ENCODE measurements at places on chromosomes 5 and 9.

- DNase-seq = peak; percentile 67
Measured at GRCh38 chr5:172293054-172293744, 9.6 kb upstream of the UBTD2 start.

DNA sequence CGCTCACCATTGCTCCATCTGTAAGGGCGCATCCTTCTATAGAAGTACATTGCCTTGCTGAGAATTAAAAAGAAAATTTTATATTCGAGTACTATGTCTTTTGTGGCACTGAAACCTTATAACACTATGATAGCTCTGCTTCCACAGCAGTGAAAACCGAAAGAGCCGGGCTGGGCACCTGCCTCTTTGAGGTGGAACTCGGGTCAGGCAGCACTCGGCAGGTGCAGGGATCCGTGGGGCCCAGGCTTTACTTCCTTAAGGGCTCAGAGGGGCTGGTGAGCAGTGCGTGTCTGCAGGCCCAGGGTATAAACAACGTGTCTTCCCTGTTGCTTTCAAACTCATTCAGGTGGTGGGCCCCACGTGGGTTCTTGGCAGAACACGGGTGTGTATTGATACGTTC lies 69.9 kb downstream of the OTULIN start:
- DNase-seq = no peak

DNA sequence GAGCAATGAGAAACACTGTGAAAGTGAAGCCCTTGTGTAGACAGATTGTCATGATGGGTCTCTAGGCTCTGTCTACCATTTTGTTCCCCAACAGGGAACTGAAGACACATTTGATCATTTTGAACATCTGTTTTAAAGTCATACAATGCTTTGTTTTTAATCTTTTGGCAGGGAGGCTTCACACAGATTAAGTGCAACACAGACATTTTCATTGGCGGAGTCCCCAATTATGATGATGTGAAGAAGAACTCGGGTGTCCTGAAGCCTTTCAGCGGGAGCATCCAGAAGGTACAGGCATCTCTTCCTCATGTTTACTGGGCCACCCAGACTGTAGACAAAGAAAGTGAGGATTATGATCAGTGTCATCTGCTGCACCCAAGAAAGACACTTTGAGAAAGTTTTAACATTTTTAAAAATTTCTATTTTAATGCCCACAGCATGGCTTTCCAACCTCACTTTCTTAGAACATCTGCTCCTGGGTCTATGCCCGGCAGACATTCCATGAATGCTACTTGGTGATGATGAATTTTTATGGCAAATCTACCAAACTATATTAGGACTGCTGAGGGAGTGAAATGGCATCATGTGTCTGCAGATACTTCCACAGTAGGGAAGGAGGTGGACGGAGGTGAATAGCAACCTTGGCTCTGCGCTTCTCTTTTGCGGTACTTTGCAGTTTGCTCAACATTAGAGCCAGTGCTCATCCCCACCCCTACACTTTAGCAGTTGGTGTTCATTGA lies 121.3 kb downstream of the LIFR start:
- DNase-seq = no peak

GRCh38 chr5:171644536-171644935 lies 141.1 kb upstream of the SMIM23 start:
- no peak for DNase-seq

GRCh38 chr9:107034831-107035230 lies 171.9 kb downstream of the ZNF462 start:
- DNase-seq = no peak

- DNase-seq = no peak
Measured at GRCh38 chr5:33287242-33287641, 153.5 kb upstream of the TARS1 start.

GRCh38 chr9:3262826-3263529 lies 262.8 kb downstream of the RFX3 start:
- DNase-seq = no peak

DNA sequence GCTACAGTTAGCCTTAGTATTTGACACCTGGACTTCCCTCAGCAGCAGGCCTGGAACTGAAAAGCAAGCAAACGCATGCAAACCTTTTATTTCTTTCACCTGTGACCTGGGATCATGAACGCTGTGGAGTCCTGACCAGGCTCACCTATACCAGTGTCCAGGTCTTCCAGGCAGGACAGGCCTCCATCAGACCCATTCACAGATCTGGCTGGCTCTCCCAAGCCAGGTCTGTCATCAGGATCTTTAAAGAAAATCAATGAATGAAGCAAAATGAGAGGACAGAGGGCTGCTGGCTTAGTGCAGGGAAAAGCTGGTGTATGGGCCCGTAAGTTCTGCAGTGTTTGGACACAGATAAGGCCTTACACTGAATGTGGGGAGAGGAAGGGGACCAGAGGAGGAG lies 96.3 kb upstream of the CPEB4 start:
- no peak for DNase-seq

- DNase-seq = peak; percentile 24
Measured at GRCh38 chr9:34984049-34984448, 5.5 kb upstream of the DNAJB5 start.

DNA sequence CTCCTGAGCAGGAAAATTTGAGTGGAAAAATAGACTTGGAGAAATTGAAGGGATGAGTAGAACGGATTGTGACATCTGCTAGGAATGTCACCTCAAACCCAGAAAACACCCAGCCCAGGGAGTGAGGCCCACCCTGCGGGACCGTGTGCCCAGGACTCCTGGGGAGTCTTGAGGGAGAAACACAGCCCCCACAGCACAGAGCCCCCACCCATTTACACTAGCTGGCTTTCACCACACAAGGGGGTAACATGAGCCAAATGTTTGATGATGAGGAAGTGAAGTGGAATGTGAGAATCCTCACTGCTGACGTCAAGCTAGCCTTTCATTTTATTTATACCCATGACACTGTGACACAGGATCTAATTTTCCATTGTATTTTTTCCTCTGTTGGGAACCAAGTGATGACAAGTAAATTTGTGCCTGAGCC lies 42.8 kb upstream of the PDE8B start:
- peak; percentile 90 for DNase-seq

GRCh38 chr5:160616712-160617497 lies 195.2 kb downstream of the PTTG1 start:
- DNase-seq = no peak

- no peak for DNase-seq
Measured at GRCh38 chr9:68536876-68537615, 3.6 kb downstream of the TMEM252 start.

- no peak for DNase-seq
Measured at GRCh38 chr9:7549249-7549648, 250.3 kb downstream of the DMAC1 start.

DNA sequence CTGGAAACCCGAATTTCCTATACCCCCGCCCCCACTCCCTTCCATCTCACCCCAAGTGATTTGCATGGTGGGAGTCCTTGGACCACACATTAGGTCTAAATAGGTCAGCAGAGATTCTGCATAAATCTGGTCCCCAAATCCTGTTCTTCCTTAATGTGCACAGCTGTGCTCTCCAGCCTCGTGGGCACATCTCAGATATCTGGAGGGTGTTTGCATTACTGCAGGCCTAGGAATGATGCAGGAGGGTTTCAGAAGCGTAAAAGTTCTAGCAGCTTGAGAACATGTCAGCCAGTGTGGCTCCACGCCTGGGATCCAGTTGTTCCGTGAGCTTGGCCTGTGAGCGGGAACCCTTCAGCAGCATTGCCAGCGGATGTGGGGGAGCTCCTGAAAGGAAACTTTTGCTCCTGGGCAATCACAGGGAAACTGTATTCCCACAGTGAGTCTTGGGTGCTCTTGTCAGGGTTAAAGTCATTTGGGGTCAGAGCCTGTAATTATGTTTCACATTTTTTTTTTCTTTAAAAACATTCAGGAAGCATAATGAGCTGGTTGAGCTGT lies 12.9 kb downstream of the ARHGAP26 start:
- DNase-seq = no peak

GRCh38 chr9:100111235-100111634 lies 12.2 kb downstream of the INVS start:
- DNase-seq = peak; percentile 98

DNA sequence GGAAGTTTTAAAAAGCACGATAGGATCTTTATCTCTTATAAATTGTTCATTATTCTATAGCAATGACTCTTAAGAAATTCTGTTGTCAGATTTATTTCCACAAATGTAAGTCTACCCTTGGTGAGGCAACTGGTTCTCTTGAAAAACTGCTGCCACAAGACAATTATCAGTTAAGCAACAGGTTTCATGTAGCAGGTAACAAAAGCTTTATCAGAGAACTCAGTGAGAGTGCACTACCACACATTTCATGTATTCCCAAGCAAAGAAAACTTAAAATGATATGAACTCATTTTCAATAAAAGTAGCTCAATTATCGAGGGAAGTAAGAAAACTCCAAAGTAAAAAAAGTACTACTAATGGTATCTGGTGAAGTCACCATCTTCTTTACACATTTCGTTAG lies 9.4 kb downstream of the NR6A1 start:
- no peak for DNase-seq

DNA sequence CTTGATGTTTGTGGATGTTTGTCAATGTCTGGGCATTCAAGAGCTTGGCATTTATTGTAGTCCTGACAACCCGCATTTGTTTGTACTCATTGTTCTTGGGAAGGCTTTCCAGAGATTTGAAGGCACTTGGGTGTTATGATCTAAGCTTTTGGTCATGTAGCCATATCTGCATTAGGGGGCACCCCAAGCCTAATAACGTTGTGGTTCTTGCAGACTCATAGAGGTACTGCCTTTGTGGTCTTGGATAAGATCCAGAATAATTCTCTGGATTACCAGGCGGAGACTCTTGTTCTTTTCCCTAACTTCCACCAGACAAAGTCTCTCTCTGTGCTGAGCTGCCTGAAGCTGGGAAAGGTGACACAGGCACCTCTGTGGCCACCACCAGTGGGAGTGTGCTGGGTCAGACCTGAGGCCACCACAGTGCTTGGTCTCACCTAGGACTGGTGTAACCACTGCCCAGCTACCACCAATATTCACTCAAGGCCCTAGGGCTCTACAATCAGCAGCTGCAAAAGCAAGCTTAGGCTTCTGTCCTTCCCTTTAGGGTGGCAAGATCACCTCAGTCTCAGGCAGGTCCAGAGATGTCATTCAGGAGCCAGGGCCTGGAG lies 144.4 kb upstream of the TAS2R1 start:
- peak; percentile 67 for DNase-seq

DNA sequence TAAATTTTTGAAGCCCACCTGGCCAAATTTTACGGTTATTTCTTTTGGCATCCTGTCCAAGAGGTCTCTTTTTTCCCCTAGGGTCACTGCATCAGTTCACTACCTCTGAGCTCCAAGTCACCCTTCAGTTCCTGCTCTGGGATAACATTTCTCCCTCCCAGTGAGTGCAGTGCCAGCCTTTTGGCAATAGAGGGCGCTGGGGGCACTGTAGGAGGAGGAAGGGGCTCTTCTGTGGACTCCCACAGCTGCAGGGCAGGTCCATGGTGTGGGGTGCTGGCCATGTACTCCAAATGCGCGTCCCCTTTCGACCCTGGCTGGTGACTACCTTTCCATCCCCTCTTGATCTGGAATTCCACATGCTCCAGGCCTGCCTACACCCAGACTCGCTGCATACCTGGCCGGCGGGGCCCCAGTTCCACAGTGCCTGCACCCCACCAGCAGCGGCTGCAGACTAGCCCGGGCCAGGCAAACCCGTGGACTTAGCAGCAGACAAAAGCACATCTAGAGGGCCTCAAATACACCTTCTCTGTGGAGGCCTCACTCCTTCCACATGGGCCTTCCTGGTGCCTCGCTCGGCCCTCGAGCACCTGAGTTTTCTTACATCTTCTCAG lies 20.3 kb upstream of the NINJ1 start:
- DNase-seq = no peak

- DNase-seq = no peak
Measured at GRCh38 chr5:100828071-100828897, 74.8 kb downstream of the ST8SIA4 start.

GRCh38 chr5:377326-377981 lies 55.9 kb downstream of the AHRR start:
- DNase-seq = no peak

DNA sequence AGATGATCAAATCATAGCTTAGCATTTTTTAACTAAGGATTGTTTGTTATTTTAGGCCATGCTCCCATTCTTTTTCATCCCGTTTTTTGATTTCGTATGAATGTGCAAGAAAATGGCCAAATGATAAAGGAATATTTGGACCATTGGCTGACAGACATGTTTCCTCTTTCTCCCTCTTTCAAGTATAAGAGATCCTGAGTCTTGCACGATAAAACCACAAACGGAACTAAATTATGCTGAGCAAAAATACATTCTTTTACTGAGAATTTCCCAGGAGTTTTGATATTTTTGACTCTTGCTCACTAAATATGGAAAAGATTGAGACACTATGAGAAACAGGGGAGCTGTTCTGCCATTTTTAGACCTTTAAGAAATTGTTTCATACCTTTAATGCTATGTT lies 90.4 kb upstream of the KLF9 start:
- DNase-seq = no peak

DNA sequence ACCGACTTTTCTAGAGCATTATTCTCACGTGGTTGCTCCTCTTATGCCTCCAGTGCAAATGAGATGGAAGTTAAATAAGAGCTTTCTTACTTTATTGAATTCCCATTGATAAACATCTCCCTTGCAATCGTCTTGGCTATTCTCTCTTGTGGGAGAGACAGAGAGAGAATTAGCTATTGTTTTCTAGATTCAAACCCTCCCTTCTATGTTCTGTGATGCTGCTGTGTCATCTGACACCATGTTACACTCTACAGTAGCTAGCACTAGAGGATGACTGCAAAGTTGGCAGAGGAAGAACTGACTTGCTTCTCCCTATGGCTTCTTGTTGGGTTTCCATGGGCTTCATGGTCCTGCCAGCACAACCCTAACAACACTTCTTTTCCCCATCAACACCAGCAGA lies 134.6 kb upstream of the RANBP3L start:
- no peak for DNase-seq

DNA sequence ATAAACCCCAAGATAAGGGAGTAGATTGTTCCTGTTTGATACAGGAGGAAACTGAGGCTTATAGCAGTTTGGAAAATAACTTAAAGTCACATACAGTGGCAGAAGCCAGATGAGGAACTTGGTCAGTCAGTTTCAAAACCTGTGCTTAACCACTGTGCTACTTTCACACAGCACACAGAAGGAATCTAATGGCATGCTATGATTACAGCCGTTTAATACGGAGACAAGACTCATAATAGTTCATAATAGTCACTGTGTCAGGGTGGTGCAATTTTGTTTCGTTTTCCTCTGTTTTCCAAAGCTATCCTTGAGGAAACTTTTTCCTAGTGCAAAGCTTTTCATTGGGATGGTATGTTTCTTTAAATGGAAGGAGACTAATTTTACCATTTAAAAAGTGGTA lies 112.3 kb downstream of the GCNT1 start:
- no peak for DNase-seq

DNA sequence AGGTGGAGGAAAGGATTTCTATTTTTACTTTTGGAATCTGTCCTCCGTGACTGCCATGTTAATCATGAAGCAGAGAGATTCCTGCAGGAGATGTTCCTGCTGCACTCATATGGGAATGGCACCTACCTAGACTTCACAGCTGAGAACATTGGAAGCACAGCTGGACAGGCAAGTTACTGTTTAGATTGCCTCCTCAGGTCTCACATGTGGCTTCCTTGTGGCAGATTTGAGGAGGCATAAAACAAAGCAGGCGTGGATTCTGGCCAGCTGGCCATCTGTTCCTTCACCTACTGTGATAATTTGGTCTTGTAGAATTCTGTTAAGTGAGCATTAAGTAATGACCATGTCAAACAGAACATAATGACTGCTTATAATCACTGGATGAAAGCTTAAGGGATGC lies 193.4 kb downstream of the EDIL3 start:
- no peak for DNase-seq

- DNase-seq = peak; percentile 97
Measured at GRCh38 chr5:124628721-124629596, 117.5 kb downstream of the ZNF608 start.
